ENCODE measurements at places on chromosomes 13 and 19.

DNA sequence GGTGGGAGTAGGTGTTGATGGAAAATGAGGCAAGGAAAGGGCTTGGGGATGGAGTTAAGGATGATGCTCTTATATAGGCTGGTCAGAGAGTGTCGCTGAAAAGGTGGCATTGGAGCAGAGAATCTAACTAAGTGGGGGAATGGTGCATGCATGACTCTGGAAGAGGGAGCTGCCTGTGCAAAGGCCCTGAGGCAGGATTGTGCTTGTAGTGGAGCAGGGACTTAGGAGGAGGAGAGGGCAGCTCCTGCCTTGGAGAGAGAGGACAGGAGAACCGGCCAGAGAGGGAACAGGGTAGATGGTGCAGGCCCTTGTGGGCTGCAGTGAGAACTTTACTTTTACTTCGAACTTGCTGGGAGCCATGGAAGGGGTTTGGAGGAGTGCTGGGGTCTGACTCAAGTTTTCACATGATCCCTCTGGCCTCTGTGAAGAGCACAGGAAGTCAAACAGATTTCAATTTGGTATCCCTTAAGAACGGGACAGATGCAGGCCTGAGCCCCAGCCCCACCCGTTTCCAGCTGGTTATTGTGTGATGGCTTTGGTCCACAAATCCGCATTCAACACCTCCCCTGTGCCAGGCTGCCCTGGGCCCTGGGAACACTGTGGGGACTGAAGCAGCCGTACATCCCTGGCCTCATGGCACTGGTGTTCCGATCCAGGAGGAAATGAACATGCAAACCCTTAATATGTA lies 7.0 kb downstream of the AP2A1 start:
- no peak for DNase-seq

DNA sequence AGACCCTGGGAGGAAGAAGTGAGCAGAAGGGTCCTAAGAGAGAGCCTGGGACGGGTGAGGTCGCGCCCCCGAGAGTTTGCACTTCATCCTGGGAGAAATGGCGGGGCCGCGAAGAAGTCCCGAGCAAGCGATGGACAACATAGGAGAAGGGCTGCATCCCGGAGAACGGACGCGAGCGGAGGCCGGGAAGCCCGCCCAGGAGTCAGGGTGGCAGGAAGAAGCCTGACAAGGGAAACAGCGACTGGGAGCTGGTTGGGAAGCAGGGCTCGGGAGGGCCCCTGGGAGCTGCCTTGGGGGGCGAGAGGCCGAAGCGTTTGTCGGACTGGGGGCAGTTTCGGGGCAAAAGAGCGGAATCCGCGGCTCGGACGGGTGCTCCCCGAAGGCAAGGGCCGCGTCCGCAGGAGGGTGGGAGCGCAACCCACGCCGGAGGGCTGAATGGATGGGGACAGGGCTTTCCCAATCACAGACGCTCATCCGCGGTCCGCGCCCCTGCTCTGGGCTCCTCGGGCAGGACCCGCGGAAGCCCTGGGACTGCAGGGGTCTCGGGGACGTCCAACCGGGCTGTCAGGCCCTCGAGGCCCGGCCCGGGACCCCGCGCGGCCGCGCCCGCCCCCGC lies 469 bp downstream of the ABHD17A start:
- DNase-seq, result no peak

DNA sequence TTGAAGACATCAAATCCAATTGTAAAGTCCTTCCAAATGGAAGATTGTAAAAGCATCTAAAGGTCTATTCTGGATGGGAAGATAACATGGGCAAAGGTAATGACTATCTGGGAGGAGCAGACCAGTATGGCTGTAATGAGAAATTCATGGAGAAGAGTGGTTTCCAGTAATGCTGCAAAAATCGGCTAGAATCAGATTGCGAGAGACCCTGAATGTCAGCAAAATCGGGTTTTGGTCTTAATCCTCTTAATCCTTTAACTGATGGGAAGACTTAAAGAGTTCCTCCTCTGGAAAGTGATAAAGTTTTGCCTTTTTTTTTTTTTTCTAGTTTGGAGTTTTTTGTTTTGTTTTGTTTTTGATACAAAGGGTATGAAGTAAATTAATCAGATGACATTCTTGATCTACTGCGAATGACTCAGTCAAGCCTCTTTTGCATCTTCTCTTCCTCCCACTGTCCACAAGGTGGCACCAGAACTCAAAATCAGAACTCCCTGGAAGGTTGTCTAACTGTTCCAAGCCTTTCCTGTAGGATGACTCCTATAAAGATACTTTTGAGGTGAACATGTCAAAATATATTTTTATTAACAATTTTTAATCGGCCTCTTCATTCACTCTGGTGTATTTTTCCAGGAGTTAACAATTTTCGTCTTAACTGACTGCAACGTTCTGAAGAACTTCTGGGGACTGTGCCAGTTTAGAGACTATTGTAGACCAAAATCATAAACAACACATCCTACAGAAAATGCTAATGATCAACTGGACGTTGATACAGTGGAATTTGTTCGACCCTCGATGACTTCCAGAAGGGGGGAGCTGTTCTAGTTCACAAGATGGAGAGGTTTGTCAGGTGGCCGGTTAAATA lies 213.3 kb upstream of the MIR17HG start:
- DNase-seq, result peak; percentile 9

DNA sequence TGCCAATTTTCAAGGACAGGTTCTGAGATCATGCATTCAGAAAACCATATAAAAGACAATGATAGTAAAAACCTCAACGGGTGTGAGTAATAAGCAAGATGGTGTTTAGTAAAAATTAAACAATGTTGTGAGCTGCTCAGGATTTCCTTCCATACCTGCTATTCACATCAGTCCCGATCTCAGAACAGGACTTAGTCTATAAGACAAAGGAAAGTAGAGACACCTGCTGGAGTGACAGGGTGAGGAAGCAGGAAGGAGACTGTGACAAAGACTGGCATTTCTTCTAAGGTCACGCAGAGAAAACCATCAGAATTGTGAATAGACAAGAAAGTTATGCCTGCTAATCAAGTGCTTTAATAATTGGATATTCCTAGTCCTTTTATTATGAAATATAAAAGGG lies 648.0 kb downstream of the DACH1 start:
- peak; percentile 3 for DNase-seq

GRCh38 chr19:39139305-39139874 lies 13.8 kb downstream of the PAK4 start:
- DNase-seq, result no peak

DNA sequence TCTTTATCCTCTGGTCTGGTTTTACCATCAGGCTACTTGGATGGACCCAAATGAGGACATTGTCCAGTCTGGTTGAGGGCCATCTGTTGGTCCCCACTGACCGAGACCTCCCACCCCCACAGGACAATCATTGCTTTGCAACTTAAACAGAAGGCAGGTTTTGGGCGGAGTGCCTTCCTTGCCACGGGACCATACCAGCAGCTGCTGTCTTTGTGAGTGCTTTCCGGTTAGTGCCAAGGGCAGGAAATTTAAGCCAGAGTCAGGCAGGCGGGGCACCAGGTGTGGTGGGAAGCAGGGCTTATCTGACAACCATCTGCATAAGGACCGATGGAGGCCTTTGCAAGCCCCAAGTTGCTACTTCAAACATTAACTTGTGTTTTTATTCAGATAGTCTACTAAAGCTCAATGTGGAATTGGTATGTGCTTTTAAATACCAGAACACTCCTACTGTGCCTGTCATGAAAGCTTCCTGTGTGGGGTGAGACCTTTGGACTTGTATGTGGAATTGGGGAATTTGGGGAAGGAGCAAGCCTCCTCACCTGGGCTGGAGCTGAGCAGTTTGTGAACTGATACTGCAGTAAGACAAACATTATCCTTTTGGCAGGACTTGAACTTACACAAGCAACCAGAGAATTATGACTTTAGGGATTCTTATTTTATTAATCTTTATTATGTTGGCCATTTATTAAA lies 39.3 kb upstream of the UBE2L5 start:
- no peak for DNase-seq

DNA sequence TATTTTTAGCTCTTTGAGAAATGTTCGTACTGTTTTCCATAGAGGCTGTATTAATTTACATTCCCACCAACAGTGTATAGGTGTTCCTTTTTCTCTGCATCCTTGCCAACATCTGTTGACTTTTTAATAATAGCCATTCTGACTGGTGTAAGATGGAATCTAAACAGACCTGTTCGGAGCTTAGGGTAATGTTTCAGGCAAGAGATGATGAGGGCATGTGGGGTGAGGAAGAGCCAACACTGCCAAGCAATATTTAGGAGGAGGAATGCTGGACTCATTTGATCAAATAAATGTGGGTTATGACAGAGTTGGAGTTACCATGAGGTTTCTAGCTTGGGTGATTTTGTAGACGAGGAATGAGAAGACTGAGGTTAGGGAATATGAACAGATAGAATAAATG lies 382.9 kb downstream of the KLF12 start:
- DNase-seq, result no peak

All from SW 1271 (cell line).